Stimulated activated CD8-positive, alpha-beta memory T cell treated with anti-CD3 and anti-CD28 coated beads, Interleukin-7, amount 100 ng/mL, for 1 hour (primary cell): ENCODE measurements at places on chromosomes 4 and X.

DNA sequence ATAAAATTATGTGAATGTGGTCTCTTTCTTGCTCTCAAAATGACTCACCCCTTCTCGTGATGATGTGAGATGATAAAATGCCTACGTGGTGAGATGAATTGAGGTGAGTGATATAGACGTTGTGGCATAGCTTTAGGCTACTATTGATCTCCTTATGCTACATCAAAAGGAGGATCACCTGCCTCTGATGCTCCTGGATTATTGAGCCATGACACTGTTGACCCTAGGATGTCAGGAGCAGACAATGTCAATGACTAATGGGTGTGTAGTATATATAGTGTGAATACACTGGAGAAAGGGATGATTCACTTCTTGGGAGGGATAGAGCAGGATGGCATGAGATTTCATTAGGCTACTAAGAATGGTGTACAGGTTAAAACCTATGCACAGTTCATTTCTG lies 210.7 kb upstream of the PRPS2 start:
- DNase-seq = no peak

- no peak for DNase-seq
Observed at GRCh38 chr4:67522230-67522629, 23.1 kb downstream of the CENPC start.

- DNase-seq = no peak
Observed at GRCh38 chr4:154044742-154045485, 256.0 kb upstream of the SFRP2 start.

- no peak for DNase-seq
Observed at GRCh38 chr4:124902001-124902515, 189.5 kb upstream of the ANKRD50 start.

- no peak for DNase-seq
Observed at GRCh38 chr4:53777244-53777984, 186.1 kb upstream of the LNX1 start.

GRCh38 chr4:55365345-55365728 lies 19.3 kb downstream of the SRD5A3 start:
- no peak for DNase-seq

DNA sequence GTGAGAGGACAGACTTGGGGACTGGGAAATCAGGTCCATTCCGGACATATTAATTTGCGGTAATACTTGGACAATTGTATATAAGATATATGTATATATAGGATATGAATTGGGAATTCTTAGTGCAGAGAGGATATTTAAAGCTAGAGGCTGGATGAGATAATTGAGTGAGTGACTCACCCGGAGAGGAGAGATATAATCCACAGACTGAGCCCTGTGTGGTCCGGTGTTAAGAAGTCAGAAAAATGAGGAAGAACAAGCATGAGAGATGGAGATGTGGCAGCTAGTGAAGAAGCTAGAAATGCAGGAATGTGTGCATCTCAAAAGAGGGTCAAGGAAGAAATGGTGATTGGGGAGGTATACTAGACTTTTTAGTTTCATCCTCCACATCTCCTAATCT lies 336.2 kb downstream of the SLC7A11 start:
- no peak for DNase-seq

GRCh38 chrX:97843200-97843811 lies 959.6 kb downstream of the RPA4 start:
- no peak for DNase-seq

GRCh38 chrX:53483416-53483815 lies 49.2 kb upstream of the HSD17B10 start:
- no peak for DNase-seq

DNA sequence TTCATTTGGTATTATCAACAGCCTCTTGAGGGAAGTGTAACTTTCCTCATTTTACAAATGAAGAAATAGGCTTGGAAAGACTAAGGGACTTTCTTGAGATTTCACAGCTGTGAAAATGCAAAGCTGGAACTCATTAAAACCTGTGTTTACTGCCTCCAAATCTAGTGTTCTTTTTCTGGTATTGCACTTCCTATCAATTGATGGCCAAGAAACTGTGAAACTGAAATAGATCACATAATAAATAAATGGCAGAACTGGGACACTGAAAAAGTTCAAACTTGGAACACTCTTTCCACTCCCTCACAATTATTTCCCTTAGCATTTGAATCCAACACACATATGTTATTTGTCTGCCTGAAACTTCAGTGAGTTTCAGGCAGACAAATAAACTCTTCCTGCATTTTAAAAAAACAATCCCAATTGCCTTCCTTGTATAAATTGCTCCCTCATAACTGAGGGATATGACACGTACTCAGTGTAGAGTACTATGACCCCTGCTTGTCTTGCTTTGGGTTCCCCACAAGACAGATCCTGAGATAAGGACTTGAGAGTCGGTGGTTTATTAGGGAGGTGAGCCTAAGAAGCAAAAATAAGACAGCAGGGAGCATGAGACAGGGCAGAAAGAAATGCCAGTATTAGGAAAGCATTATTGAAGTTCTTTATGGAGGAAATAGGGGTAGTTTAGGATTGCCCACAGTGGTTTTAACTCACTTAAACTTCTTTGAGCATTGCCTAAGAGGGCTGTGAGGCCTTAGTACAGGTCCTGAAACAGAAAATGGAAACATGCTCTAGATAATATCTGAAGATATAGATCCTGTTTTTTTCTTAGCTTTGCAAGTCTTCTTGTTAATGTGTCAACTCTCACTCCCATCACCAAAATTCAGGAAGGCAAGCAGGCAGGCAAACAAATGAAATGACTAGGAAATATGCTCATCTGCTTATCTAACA lies 33.9 kb downstream of the RTL3 start:
- DNase-seq = no peak

DNA sequence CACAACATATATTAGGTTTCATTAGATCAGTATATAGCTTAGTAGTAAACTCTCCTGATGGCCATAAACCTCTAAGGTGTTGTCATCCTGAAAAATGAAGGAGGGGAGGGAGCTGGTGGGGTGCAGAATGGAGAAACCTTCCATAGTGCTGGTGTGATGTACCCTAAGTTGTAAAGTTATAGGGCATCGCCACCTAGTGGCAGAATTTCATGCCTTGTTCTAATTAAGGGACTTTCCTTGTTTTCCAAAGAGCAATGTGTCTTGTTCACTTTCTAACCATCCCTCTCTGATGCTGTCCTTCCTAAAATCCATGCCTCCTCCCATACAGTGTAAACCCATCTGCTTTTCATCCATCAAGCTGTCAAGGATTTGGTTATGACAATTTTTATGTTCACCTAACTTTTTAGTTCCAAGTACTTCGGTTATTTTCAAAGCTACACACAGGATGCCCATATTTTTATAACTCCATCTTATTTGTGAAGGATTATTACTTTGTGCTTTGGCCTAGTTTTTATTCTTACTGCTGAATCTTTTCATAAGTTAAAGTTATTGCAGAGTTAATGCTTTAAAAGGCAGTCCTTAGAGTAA lies 4.5 kb downstream of the NBDY start:
- no peak for DNase-seq

- no peak for DNase-seq
Observed at GRCh38 chrX:105706041-105706440, 116.3 kb upstream of the NRK start.

- no peak for DNase-seq
Observed at GRCh38 chrX:132272826-132273225, 53.6 kb upstream of the RAP2C start.

DNA sequence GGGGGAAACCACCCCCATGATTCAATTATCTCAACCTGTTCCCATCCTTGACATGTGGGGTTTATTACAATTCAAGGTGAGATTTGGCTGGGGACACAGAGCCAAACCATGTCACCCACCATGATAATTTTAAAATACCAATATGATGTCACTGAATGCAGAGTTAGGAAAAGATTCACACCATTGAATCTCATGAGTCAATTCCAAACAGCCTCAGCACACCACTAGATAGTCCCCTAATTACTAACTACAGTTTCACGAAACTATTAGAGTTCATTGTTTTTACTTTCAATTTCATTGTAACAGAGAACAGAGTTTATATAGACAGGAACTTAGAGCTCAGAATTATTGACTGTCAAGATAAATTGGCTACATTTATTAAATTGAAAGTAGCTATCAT lies 410.2 kb downstream of the FAM47A start:
- no peak for DNase-seq

DNA sequence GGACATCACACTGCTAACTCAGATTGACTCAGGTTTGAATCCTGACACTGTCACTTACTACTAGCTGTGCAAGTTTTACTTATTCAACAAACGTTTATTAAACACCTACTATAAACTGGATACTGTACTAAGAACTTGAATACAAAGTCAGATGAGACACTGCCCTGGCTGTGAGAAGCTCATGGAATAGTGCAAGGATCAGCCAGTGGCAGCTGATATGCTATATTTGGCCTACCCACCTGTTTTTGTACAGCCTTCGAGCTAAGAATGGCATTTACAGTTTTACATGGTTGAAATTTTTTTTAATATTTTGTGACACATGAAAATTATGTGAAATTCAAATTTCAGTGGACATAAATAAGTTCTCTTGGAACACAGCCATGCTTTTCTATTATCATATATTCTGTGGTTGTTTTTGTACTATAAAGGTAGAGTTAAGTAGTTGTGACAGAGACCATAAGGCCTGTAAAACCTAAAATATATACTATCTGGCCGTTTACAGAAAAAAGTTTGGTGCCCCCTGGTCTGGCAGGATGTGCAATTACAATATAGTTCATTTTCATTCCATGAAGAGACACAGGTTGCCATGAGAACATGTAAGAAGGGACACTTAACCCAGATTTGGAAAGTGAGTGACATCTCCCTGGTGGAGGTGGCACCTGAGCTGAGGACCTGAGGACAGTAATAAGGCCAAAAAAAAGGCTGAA lies 3.4 kb upstream of the SEC24D start:
- DNase-seq = no peak

DNA sequence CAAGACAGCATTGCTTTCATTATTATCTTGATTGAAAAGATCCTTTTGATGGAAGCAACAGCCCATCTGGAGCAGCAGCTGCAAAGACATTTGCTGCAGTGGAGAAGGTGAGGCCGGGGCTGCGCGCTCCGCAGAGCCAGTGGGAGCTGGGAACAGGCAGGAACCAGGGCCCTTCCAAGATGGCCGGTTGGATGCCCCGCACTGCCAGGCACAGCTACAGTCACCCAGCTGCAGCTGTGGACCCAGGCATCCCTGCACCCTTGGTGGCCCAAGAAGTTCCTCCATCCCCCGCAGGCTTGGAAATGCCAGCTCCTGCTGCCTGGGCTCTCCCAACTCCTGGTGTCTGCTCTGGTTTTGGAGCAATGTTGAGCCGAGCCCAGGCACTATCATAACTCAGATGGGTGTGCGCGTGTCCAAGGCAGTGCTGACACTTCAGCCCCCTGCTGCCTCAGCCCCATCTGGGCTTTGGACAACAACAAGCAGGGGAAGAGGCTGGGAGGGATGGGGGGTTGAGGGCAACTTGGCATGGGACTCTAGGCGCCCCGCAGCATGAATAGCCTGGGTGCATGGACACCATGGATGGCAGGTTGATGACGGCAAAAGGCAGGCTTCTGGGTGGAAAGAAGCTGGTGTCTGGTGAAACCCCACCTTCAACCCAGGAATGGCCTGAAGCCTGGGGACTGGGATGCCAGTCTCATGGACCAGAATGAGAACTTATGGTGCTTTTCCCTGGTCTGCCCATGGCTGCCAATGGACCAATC lies 371.8 kb downstream of the FSTL5 start:
- DNase-seq = no peak

DNA sequence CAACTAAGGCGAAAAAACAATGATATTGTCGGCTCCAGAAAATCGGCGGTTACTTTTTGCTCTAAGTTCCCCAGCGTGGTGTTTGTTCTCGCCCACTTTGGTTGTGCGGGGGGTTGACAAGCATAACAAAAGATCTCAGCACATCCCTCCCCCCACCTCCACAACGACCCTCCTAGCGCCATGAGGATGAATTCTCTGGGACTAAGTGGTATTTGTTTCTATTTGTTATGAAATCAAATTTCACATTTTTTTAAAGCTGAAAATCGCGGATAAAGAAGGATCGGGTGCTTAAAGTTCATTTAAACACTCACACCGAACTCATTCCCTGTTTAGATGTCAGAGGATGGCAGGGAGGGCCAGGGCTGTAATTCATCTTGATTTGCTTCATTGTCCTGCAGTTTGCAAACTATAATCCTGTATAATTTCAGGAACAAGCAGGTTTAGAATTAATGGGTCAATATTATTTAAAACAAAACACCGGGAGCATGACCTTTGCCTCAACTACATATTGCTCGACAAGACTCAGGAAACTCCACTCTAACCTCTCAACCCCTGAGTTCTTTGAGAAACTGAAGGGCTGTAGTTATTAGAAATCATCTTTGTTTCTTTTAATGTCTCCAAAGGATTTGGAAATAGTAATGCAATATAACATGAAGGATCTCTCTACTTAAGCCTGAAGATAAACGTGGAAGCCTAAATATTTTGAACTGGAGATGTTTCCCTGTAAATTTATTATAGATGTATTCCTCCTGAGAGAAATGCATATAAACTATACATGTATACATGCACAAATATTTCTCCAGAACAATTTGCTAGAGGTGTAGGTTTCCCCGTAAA lies 6.4 kb downstream of the PITX2 start:
- no peak for DNase-seq

DNA sequence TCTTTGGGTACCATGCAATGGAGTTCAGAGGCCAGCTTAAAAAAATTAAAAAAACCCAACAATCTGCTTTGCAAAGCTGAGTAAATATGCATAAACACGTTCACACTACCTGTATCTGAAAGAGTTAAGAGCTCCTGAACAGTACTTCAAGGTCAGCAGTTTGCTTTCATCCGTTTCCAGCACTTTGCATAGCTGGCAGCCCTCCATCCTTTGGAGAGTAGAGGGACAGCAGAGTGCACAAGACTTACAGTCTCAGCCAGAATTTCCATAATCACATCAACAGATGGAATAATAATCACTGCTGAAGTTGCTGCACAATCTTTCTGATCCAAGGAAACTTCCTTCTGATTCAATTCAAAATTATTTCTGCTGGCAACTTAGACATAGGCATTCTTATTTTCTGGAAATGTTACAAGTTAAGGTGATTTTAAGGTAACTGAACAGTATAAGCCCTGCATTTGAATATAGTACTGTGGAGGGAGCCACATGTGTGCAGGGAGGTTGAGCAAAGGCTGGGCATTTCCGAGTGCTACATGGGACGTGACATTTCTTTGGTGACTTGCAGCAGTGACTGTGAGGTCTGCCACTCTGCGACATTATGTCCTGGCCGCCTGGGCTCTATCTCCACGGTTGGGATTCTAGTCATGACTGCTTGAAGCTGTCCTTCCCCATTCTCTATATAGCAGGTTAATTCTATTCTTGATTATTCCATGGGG lies 73.5 kb upstream of the EMCN start:
- DNase-seq = no peak

- no peak for DNase-seq
Observed at GRCh38 chr4:127071443-127071842, 561.3 kb upstream of the INTU start.

GRCh38 chr4:24266951-24267722 lies 317.2 kb downstream of the DHX15 start:
- DNase-seq = no peak
